ENCODE measurements at places on chromosomes 7 and 10. TPM values are rescaled to one million over a fixed set of nuclear protein-coding genes. Genes with fewer than 3 reads are reported as not detected.

LRRD1 gene
- total RNA-seq, result 0.11 TPM

DYNC1I1 gene
- 4.5 TPM for total RNA-seq

DNA sequence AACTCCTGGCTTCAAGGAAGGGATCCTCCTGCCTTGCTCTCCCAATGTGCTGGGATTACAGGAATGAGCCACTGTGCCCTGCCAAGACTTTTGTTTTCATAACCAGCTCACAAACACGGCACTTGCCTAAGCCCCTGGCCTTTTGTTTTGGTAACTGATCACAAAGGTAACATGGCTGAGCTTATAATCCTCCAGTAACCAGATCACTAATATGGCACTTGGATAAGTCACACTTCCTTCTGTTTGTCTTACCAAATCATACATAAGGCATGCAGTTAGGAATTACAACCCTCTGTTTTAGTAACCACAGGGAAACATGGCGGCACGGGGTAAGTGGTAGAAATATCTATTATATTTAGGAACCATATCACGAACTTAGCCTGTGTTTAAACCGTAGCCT lies 577.1 kb downstream of the CALN1 start:
- H3K27ac ChIP-seq, result no peak overlapping the region
- H3K4me3 ChIP-seq, result no peak overlapping the region
- DNase-seq, result no peak
- no peaks in the 10 kb centered on the region for H3K36me3 ChIP-seq
- H3K4me1 ChIP-seq, result no peaks in the 10 kb centered on the region

HPS1 gene
- total RNA-seq, result 55.2 TPM

DNA sequence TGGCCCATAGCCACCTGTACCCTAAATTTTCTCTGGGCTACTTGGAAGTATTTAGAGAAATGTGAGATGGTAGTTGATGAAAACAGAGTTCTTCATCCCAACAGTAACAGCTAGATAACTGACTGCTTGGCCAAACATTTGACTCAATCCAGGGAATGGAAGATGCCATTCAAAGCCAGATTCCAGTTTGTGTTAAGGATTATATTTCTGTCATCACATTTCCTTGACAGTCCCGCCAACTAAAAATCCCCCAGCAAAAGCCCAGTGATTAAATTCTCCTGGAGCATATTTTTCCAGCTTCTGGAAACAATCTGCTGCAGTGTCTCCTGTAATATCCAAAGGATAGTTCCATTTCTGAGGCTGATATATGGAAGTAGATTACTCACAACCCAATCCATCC lies 45.4 kb upstream of the PTN start:
- DNase-seq, result no peak
- no peaks in the 10 kb centered on the region for H3K4me1 ChIP-seq
